Activated CD4-positive, alpha-beta T cell treated with anti-CD3 and anti-CD28 coated beads for 4 hours (primary cell): ENCODE measurements at places on chromosomes 1 and 21.

GRCh38 chr1:233679591-233680373, 65.9 kb downstream of the KCNK1 start:
- DNase-seq: no peak

GRCh38 chr1:29523576-29523975, 287.3 kb downstream of the PTPRU start:
- DNase-seq: no peak

DNA sequence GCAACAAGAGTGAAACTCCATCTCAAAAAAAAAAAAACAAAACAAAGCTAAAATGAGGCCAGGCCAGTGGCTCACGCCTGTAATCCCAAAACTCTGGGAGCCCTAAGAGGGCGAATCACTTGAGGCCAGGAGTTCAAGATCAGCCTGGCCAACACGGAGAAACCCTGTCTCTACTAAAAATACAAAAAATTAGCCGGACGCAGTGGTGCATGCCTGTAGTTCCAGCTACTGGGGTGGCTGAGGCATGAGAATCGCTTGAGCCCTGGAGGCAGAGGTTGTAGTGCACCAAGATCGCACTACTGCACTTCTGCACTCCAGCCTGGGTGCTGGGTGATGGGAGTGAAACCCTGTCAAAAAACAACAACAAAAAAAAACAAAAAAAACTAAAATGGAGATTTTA, 191.2 kb upstream of the SGIP1 start:
- no peak for DNase-seq

GRCh38 chr1:83083589-83084224, 915.2 kb downstream of the TTLL7 start:
- no peak for DNase-seq

GRCh38 chr1:177137814-177138213, 26.7 kb downstream of the ASTN1 start:
- DNase-seq: no peak

DNA sequence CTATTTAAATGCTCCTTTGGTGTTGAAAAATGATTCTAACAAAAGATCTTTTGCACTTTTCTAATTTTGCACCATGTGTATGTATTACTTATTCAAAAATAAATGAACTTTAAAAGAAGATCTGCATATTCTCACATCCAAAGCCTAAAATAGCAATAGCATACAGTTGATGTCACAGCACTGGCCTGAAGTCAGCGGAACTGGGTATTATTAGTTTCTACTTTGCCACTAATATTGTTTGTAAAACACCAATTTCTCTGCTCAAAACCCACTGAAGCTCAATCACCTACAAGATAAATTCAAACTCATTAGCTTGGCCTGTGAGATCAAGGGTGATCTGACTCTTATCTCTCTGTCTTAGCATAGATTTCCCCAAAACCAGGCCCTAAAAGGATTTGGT, 34.5 kb upstream of the BCAR3 start:
- no peak for DNase-seq

DNA sequence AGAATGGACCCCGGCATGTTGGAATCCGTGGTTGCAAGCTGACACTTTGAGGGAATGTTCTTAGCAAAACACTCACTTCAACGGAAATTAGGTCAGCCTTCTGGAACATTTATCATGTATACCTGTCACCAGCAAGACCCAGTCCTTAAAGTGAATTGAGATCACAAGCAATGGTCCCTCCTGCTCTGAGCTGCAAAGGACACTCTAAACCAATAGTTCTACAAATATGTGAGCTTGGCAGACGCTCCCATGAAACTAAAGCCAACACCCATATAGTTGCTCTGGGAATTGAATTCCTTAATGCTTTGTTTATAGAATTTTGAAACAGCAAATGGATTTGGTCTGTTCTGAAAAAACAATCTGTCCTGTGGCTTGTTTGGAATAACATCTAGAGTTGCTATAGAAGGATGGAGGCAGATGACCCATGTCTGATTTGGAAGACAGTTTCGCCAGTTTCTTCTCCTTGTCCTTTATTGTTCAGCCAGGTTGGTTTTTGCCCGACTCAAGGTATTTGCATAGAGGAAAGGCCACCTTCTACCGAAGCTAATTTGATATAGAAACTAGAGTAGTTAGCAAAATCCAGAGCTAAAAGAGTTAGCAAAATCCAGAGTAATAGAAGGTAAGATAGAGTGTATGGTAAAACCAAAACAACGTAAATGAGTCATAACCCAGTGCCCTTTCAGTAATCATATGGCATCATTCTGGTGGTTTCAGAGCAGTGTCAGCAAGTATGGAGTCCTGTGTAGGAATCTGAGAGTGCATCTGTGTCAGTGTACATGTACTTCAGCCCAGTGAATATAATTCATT, 236.2 kb downstream of the NFIA start:
- DNase-seq: no peak

DNA sequence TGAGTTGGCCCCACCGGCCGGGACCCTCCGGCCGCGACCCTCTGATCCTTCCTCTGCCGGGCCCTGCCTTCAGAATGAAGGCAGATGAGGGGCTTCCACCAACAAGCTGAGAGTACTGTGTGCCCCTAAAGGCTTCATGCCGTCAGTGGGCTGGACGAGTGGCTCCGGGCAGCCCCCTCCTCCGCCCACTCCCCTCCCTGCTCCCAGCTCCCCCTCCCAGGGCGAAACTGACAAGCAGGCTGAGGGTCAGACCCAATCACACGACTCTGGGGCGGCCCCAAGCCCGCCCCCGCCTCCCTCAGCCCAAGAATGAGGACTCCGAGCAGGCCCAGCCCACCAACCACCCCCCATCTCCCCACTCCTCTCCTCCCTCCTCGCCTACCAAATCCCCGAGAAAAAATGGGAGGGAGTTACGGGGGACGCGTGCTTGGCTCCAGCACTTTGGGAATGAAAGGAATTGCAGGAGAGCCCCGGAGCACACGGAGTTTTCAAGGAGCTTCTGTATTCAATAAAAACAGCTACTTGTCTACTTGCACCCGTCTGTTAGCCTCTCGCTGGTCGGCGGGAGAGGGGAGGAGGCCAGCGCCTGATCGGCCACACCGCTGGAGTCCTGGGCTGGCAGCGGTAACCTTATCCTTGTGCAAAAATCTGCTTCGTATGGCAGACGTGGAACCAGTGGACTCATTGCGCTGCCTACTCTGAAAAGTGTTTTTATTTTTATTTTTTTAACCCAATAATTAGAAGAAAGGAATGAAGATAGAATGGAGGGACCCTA, at the start of gene COL11A1:
COL11A1 (minus strand) TSS at position 147 of the 775 bp plus-strand sequence. CDS start 344 bp downstream, outside the sequence.
- DNase-seq: no peak

- DNase-seq: no peak
Observed at GRCh38 chr1:117681093-117681900, 75.4 kb downstream of the TENT5C start.

- DNase-seq: no peak
Observed at GRCh38 chr1:201321826-201322390, 38.6 kb downstream of the PKP1 start.

GRCh38 chr1:2003541-2004131, at the start of gene CFAP74:
CFAP74 (minus strand) TSS chr1:2003786; CDS start chr1:1990956, 12,830 bp downstream.
- no peak for DNase-seq

- no peak for DNase-seq
Observed at GRCh38 chr1:99727575-99728185, 38.8 kb downstream of the FRRS1 start.

DNA sequence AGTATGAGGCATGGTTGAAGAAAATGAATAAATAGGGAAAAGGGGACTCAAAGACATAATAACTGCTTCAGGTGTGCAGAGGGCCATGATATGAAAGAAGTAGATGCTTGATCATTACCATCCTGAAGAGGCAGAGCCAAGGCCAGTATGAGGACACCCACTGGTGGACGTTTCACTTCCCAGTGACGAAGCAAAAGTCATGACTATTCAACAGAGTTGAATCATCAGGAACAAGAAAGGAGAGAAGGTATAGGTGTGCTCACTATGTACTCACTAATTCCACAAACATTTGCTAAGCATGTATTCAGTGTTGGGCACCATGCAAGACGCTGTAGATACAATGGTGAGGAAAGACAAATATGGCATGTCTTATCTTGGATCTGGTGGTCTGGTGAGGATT, 319.2 kb upstream of the RUNX1 start:
- no peak for DNase-seq

GRCh38 chr21:23963454-23963853, 1643.8 kb downstream of the MRPL39 start:
- DNase-seq: no peak

GRCh38 chr1:231134624-231135023, 27.2 kb upstream of the TRIM67 start:
- DNase-seq: no peak

DNA sequence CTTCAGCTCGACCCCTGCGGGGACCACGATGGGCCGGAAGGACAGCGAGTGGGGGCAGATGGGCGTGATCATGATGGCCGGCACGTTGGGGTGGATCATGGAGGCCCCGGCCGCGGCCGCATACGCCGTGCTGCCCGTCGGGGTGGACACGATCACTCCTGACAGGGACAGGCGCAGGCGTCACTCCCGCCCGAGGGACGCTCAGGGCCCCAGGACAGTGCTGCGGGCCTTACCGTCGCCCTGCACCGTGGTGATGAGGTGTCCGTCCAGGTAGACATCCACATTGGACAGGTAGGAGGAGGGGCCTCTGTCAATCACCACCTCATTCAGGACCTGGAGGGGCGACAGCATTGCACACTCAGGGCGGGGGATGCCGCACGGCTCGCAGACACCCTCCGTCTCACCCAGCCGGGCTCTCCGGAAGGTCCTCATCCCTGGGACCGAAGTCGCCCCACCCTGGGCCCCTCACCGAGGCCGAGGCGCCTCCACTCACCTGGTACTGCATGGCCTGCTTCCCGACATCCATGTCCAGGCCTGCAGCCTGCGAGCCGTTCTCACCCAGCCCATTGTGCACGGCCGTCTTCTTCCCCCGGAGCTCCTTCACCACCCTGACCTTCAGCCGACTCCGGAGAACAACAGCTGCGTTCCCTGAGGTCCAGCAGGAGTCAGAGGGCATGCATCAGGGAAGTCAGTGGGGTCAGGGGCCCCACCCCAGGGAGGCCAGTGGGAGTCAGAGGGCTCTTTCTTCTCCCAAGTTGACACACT, 24.0 kb downstream of the NADK start:
- no peak for DNase-seq

DNA sequence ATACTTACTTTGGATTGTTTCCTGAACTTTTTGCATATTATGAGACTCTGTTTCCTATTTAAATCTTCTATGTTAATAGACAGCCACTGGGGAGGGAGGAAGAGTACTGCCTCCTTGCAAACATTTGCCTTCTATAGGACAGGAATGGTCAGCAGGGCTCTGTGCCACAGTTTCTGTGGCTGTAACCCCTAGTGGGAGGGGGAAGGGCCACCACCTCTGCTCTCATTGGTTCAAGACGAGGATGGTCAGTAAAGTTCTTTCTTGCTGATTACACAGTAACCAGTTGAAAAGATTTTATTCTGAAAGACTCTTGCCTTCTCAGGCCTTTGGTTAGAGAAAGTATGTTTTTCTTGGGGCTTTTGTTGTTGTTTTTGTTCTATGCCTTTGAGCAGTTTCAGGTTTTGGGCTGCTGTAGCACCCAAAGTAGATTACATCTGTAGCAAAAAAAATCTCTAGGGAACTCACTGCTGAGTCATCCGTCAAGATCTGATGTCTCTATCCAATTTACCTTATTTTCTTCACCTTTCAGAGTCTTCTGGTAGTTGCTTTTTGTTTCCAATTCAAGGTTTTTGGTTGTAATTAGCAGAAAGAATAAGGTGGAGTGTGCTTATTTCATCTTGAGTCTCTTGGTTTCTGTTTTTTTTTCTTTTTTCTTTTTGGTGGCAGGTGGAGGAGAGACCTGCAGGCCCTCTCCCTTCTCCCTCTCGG, 23.1 kb downstream of the SLC35A3 start:
- no peak for DNase-seq

GRCh38 chr21:44955798-44956175, 16.0 kb downstream of the SLX9 start:
- no peak for DNase-seq

- no peak for DNase-seq
Observed at GRCh38 chr1:113552244-113552643, 161.9 kb downstream of the MAGI3 start.

DNA sequence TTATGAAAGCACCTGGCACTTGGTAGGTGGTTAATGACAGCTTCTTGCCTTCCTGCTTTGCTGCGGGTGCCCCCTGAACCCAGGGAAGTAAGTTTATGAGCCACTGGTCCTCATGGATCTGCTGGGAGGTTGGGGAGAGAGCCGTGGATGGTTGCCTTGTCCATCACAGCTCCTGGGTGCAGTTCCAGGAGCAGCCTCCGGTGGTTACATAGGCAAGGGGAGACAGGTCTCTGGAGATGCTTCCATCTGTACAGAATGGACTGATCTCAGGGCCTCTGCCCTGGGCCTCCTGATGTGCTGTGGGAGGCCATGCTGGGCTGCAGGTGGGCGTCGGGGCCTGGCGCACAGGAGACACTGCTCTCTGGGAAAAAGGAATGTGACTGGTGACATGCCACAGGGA, 31.6 kb upstream of the ARHGEF10L start:
- no peak for DNase-seq

DNA sequence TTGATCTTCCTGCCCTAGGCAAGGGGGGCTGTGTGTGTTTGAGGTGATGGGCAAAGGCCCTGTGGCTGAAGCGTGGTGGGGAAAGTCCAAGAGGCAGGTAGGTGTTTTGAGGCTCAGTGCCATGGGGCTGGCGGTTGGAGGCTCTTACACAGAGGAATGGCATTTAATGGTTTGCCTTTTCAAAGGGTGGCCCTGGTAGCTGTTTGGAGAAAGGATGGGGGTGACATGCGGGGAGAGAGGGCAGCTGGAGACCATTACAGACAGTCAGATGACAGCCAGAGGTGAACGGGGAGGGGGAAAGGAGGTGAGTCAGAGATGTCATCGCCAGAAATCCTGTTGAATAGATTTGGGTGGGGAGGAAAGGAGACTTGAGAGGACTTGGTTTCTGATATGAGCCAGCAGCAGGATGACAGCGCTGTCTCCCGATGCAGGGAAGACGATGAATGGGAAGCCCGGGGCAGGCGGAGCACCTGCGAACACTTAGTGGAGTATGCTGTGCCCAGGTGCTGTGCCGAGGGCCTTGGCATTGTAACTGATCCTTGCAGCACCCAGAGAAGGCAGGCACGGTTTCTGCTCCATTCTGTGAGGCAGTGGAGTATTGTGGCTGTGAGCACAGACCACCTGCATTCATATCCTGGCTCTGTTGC, 56.3 kb downstream of the MAN1C1 start:
- DNase-seq: no peak
